ENCODE measurements at places on chromosomes 12 and 14.
A peak's percentile ranks its signal among the peaks of the same experiment; 100 is the strongest.

- peak; percentile 1 for DNase-seq
Observed at GRCh38 chr12:99390707-99391106, 256.8 kb upstream of the GARIN6 start.

GRCh38 chr14:91062600-91062999 lies 2.2 kb upstream of the RPS6KA5 start:
- DNase-seq: no peak

DNA sequence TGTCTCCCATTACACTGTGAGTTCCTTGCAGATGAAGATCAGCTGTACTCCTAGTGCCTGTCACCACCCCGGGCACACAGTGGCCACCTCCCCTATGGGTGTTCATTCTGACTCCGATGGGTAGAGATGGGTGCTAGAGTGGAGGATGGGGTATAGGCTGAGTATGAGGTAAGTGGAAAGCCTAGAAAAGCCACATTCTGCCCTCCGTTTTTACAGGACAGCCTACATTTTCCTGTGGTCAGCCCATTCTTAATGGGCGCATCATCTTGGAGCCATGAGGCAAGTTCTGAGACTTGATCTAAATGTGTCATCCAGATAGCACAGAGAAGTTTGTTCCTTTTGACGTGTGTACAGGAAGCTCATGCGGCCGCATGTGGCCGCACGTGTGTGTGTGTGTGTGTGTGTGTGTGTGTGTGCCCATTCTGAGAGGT lies 166.7 kb upstream of the HIF1A start:
- peak; percentile 95 for DNase-seq

- DNase-seq: no peak
Observed at GRCh38 chr12:45223868-45224267, 8.0 kb downstream of the ANO6 start.

- no peak for DNase-seq
Observed at GRCh38 chr12:130124106-130124505, 38.2 kb upstream of the FZD10 start.

- no peak for DNase-seq
Observed at GRCh38 chr14:73800970-73801515, 50.6 kb upstream of the PTGR2 start.

DNA sequence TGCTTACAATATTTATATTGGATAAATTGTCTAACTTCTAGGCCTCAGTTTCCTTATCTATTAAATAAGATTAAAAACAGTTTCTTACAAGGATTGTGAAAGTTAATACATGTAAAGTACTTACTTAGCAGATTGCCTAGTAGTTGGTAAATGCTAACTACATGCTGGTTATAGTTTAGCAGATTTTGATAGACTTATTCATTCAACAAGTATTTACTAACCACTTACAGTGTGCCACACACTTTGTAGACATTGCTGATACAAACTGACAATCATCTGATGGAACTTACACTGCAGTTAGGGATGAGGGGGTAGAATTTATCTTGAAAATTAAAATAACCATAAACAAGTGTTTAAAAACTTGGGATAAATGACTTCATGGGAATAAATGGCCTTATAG lies 50.4 kb downstream of the ARID2 start:
- no peak for DNase-seq

DNA sequence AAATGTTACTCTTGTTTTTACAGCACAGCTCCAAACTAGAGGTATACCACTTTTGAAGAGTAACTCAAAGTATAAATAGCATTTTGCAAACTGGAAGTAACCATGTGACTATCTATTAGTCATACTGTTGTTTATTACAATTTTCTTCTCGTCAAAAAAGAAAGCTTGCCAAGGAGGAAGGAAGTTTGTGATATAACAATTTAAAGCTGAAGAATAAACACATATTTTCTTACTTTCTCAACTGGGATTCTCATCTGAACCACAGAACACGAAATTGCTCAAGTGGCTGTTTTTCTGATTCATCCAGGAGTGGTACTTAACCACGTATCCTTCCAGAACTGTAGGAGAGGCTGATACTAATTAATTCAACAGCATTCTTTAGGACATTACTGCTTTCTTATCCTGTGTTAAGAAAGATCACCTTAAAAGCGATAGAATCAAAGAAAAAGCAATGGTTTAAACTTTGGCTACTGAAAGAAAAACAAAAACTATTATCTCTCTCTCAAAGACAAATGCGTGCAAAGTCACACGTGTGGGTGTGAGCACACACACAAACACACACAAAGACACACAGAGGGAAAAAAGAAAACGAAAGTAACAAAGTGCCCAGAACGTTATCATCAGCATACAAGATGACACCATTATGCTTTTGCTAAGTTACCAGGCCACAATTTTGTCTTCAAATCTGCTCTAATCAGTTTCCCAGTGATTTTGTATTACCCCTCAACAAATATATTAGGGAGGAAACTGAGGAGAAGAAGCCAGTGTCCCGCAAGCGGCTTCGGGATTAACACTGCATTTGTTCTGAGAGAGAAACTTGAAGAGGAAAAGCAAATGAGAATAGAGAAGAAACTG lies at the start of gene CLEC2B:
Gene CLEC2B (minus strand): TSS at position 48 of the 855 bp plus-strand sequence.
- peak; percentile 53 for DNase-seq

DNA sequence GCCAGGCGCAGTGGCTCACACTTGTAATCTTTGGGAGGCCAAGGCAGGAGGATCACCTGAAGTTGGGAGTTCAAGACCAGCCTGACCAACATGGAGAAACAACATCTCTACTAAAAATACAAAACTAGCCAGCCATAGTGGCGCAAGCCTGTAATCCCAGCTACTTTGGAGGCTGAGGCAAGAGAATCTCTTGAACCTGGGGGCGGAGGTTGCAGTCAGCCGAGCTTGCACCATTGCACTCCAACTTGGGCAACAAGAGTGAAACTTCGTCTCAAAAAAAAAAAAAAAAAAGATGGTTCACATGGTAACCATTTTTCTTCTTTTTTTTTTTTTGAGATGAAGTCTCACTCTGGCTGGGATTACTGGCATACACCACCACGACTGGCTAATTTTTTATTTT lies 35.3 kb downstream of the SLC2A14 start:
- DNase-seq: no peak

- DNase-seq: no peak
Observed at GRCh38 chr14:72518809-72519377, 375.0 kb downstream of the DPF3 start.

- DNase-seq: peak; percentile 5
Observed at GRCh38 chr14:95361373-95362137, 41.8 kb upstream of the CLMN start.

DNA sequence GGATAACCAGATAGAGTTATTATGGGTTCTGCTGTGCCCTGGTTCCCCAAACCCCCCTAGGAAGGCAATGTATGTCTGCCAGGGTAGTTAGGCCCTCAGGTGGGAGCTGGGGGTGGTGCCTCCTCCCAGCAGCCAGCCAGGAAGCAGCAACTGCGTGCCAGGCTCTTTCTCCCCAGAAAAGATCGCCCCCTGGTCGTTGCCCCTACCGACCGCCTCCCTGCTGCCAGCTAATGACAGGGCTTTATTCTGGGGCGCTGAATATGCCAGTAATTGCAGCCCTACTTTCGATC lies 36.3 kb downstream of the IQSEC3 start:
- no peak for DNase-seq

DNA sequence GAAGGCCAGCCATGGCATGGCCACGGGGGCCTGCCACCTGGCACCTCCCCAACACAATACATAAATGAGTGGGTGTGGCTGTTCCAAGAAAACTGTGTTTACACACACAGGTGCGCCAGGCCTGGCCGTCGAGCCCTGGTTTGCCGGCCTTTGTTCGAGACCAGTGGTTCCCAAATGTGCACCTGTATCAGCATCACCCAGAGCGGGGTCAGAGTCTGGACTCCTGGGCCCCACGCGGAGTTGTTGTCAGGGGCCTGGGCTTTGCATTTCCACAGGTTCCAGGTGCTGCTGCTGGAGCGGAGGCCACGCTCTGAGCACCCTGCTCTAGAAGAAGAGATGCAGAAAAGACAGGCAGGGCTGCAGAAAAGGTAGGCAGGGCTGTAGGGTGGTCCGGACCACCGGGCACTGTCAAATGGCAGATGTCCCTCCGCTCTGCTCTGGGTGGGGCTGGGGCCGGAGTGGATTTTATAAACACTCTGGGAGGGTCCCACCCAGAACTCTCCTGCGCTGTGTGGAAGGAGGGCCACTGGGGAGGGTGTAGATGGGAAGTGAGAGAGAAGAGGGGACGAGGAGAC lies 4.2 kb upstream of the ASPG start:
- DNase-seq: no peak

DNA sequence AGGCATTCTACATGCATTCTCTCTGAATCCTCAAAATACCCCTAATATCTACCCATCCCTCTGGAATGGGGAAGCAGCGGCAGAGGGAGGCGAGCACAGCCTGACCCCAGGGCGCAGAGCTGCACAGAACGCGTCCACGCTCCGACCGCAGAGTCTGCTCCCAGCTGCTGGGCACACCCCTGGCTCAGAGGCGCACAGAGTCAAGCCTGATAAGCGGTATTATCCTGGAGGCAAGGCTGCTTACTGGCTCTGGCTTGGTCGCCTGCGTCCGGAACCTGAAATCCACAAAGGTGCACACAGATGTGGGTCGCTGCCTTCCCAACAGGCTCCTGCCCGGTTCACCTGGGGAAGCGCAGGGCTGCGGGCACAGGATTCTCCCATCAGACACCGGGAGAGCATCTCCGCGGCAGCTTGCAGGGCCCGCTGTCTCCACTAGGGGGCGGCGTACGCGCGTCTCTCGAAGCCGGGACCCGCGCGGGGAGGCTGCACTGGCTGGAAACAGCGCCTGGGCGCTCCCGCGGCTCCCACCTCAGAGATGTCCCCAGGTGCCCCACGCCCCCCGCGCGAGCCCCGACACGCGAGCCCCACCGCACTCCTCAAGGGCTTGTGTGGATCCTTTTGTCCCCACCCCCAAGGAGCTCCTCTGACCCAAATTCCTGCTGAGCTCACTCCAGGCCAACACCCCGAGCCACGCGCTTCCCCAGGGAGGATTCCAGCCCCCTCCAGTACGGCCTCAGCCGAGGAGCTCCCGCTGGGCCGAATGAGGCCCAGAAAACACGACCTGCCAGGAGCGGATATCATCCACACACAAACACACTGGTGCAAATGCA lies 120.1 kb upstream of the FZD10 start:
- no peak for DNase-seq

- no peak for DNase-seq
Observed at GRCh38 chr12:19485240-19485639, 45.9 kb downstream of the AEBP2 start.

GRCh38 chr12:70890895-70891832 lies 29.4 kb downstream of the PTPRR start:
- no peak for DNase-seq

GRCh38 chr14:106187216-106187615 lies 660.8 kb downstream of the TMEM121 start:
- no peak for DNase-seq

- peak; percentile 36 for DNase-seq
Observed at GRCh38 chr14:74552623-74553022, 59.1 kb downstream of the ISCA2 start.

- DNase-seq: peak; percentile 58
Observed at GRCh38 chr14:80212023-80212397, 706 bp upstream of the DIO2 start.

DNA sequence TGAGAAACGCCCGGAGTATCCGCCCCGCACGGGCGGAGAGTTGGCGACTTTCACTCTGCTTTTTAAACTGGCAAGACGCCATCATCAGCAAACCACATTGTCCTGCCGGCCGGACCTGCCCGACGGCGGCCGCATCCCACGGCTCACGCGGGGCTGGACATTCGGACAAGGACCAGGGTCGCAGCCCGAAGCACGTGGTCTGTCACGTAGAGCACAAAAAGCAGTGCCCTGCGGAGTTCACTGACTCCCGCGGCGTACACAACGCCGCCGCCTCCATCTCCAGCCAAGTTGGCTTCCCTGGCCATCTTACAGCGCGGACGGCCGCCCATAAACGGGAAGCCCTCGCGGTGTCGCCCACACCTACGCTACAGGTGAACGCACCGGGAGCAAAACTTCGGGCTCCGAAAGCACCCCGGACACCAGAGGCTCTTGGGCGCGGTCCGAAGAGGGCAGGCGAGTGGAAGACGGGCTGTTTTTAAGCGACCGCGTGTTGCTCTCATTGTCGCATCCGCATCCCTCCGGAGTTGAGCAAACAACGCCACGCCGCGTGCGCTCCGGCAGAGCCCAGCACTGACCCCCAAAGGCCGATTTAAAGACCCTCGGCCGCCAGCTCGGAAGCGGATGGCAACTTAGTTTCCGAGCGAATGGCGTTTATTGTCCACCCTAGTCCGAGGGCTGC lies 966 bp downstream of the SINHCAF start:
- peak; percentile 59 for DNase-seq

- peak; percentile 75 for DNase-seq
Observed at GRCh38 chr12:96136161-96136560, 58.0 kb upstream of the ELK3 start.

DNA sequence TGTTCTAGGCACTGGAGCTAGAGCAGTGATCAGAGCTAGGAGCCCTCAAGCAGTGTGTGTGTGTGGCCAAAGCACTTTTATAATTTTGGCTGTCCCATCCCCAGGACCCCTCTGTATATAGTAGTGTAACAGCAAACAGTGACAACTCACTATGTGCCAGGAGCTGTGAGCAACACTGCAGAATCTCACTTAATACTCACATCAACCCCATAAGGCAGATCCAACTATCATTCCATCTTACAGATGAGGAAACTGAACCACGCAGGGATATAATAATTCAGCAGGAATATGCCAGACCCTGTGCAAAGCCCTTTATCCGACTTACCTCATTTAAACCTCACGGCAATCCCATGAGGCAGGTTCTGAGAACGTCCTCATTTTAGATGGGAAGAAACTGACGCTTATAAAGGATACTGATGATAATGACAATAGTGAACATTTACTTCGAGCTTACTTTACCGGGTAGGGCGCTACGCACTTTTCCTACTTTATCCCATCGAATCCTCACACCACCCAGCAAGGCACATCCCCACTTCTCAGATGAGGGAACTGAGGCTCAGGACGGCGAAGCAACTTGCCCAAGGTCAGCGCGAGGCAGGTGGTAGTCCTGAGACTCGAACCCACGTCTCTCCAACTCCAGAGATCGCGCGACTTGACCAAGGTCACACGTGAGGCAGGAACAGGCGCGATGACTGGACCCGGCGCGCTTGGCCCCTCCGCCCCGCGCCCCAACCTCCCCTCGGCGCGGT lies 687 bp downstream of the RAB35 start:
- peak; percentile 47 for DNase-seq

DNA sequence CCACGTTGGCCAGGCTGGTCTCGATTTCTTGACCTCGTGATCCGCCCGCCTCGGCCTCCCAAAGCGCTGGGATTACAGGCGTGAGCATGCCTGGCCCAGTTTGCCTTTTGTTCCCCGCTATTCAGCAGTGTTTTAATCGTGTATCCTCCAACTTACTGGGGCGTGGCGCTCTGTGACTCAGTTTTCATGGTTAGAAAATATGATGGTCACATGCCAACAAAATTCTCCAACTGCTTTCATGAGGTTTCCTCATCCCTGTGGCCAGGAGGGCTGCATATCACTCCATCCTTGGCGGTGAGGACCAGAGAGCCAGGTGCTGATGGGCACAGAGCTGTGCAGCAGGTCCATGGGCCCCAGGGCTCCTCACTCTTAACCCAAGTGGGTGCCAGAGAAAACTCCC lies 33.0 kb upstream of the PRMT8 start:
- DNase-seq: no peak

DNA sequence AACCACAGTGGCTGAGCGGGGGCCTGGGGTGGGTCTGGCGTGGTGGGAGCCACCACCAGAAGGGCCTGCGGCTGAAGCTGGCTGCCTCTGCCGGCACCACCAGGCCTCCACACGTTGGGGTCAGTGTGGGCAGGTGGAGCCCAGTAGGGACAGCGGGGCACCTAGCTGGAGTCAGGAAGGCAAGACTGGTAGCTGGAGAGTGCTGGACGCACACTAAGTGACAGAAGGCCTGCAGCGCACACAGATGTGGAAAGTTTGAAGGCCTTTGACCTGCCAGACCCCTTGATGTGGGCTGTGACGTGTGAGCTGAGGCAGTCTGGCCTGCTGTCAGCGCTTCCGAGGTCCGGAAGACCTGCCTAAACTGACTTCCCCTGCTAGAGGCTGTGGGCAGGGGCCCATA lies 26.3 kb downstream of the RIN3 start:
- no peak for DNase-seq
